ENCODE measurements at places on chromosomes 16 and 17. TPM values are rescaled to one million over a fixed set of nuclear protein-coding genes. Genes with fewer than 3 reads are reported as not detected.
A peak's percentile ranks its signal among the peaks of the same experiment; 100 is the strongest.

DNA sequence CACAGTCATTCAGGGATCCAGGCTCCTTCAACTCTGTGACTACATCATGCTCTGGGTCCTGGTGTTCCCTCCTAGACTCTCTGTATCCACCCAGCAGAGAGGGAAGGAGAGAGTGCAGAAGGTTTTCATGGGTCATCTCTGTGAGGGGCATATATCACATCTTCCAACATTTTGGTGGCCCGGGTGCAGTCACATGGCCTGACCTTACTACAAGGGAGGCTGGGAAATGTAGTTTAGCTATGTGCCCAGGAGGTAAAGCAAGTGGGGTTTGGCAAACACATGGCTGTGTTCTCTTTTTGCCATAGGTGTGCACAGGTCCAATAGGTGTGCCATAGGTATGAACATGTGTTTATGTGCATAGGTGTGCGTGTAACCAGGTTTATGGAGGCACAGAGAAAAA, 222.2 kb upstream of the EEF2KMT start:
- no peak for DNase-seq

- no peak for DNase-seq
These were observed 905.0 kb upstream of the RBFOX1 start for GRCh38 chr16:6427621-6428020.

TBX6 gene
- 2.0 TPM for total RNA-seq

- DNase-seq, result no peak
These were observed 5.1 kb upstream of the TRIM25 start for GRCh38 chr17:56918916-56919315.

DNA sequence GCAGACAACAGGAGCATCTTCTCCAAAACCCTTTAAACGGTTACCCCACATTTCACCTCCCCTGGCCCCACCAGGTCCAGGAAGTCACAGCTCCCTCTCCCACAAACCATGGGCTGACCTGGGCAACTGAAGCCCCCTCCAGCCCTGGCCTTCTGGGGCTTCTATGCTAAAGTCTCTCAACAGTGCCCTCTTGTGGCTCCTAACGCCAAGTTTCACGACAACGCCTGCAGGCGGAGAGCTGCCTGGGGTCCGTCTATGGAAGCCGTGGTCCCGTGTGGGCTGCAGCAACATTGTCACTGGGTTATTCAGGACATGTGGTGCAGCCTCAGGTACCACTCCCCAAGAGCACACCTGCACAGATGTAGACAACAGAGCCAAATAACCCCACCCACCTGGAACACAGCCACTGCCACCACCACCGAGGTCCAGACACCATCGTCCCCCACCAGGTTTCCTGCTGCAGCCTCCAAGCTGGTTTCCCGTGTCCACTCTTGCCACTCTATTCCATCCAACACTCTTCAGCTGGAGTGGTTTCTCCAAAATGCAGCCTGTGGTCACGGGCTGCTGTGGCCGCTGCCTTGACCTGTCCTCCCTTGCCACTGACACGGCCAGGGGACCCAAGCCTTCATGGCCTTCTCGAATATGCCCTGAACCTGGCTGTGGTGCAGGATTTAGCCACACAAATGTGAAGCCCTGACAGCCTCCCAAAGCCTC, 19.1 kb downstream of the C16orf95 start:
- peak; percentile 12 for DNase-seq

GRCh38 chr16:66286527-66286926, 80.0 kb upstream of the CDH5 start:
- DNase-seq, result no peak

ANKRD40CL gene
- total RNA-seq, result not detected

CAVIN1 gene
- 1.5 TPM for total RNA-seq

DNA sequence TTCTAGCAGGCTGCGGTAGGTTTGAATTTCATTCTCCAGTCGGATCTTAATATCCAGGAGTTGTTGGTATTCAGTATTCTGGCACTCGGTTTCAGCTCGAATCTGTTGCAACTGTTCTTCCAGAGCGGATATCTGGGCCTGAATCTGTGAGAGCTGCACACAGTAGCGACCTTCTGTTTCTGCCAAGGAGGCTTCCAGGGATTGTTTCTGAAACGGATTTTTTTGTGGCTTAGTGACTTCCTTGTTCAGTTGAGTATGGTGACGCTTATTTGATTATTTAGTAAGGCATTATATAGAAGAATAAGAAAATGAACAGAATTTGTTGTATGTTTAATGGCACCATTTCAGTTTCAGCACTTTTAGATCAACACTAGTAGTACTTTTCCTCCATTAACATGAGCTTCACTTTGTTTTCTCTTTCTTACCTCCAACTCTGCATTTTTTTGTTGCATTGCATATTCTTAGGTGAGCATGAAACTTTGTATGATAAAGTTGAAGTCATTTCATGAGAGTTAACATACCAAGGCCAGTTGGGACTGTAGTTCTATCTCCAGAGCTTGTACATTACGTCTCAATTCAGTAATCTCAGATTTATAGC, 2.8 kb downstream of the KRT10 start:
- no peak for DNase-seq

GRCh38 chr16:85259832-85260167, 147.5 kb upstream of the CIBAR2 start:
- no peak for DNase-seq

DNA sequence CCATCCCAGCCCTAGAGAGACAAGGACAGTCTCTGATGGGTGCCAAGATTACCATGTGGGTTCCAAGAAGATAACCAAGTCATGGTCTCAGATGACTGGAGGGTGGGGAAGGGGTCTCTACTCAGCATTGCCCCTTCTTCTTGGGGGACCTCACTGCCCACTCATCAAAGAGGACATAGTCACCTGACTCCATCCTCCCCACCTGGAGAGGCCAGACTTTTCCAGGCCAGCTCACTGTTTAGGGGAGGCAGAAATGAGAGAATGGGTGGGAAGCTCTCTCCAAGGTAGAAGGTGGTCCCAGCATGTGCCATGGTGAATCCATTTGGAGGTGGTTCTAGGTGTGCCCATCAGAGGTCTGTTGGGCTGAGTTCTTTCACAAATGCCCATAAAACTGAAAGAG, 20.7 kb upstream of the IL21R start:
- DNase-seq, result no peak

DNA sequence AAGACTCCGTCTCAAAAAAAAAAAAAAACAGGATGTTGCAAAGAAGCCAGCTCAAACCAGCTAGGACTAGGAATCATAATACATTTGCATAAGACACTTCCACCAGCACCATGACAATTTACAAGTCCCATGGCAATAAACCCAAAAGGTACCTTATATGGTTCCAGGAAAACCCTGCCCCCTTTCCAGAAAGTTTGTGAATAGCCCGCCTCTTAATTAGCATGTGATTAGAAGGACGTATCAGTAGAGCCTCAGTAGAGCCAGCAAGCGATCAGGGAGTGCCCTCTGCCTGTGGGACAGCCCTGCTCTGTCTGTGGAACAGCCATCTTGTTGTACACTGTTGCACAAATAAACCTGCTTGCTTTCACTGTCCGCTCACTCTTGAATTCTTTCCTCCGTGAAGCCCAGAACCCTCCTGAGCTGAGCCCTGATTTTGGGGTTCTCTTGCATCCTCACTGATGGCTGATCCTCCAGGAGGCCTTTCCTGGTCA, 14.0 kb downstream of the NUPR1 start:
- no peak for DNase-seq

DNA sequence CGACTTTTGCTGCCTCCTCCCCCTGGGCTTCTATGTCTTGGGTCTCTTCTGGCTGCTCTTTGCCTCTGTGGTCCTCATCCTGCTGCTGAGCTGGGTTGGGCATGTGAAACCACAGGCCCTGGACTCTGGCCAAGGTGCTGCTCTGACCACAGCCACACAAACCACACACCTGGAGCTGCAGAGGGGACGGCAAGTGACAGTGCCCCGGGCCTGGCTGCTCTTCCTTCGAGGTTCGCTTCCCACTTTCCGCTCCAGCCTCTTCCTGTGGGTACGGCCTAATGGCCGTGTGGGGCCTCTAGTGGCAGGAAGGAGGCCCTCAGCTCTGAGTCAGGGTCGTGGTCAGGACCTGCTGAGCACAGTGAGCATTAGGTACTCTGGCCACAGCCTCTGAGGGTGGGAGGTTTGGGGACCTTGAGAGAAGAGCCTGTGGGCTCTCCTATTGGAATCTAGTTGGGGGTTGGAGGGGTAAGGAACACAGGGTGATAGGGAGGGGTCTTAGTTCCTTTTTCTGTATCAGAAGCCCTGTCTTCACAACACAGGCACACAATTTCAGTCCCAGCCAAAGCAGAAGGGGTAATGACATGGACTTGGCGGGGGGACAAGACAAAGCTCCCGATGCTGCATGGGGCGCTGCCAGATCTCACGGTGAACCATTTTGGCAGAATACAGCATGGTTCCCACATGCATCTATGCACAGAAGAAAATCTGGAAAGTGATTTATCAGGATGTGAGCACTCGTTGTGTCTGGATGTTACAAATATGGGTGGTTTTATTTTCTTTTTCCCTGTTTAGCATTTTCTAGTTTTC, 2.3 kb downstream of the GP1BA start:
- DNase-seq, result no peak

- DNase-seq, result no peak
These were observed 91.5 kb downstream of the UTP18 start for GRCh38 chr17:51351890-51352289.

DNA sequence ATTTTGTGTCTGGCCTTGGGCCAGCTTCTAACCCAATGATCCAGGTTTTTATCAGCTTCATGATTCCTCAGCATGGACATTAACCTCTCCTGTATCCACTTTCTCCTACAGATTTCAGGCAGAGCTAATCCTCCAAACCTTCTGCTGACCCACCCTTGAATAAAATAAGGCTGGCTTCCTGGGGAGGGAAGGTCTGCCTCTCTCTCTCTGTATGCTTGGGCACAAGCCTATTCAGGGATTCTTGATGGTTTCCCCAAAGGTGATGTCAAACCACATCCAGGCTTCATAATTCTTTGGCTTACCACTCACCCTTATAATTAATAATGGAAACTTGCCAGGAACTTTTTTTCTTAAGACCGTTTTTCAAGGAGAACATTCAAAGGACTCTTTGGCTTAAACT, 240.1 kb downstream of the UTP18 start:
- no peak for DNase-seq

- no peak for DNase-seq
These were observed 5.8 kb upstream of the ARMC5 start for GRCh38 chr16:31453255-31454204.

- no peak for DNase-seq
These were observed 44.4 kb upstream of the ATP2A3 start for GRCh38 chr17:4008441-4009185.

DNA sequence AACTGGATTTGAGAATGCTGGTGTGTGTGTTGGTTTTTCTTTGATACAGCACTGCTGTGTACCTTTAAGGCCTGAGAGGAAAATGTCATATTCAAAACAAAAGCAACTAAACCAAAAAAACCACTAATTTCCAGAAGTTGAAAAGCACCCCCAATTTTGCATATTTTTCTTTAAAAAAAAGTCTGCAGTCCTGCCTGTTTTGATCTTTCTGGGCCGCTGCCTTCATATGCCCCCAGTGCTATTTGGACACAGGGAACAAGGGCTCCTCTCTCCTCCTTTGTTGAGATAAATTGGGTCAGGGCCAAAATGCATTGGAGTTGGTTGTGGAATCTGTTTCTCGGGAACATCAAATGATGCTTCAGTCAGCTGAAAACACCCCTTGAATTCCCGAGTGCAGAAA, 26.9 kb downstream of the GPT2 start:
- no peak for DNase-seq

- no peak for DNase-seq
These were observed 5.2 kb downstream of the CCDC102A start for GRCh38 chr16:57531253-57531575.

DNA sequence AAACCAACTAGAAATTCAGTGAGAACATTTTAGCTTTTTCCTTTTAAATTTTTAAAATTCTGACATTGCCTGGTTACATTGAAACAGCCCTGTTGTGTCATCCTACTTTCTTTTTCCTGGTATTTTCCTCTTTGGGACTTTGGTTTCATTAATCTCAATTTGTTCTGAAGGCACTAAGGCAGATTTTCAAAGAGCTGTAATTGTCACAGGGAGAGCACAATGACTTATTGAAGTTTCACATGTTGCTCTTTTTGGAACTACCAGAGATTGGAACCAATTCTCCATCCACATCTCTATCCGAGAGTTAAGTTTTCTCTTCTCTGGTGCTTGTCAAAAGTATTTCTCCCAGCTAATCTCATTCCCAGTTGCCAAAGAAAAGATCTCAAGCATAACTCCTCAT, 144.7 kb upstream of the TBX2 start:
- DNase-seq, result no peak

DNA sequence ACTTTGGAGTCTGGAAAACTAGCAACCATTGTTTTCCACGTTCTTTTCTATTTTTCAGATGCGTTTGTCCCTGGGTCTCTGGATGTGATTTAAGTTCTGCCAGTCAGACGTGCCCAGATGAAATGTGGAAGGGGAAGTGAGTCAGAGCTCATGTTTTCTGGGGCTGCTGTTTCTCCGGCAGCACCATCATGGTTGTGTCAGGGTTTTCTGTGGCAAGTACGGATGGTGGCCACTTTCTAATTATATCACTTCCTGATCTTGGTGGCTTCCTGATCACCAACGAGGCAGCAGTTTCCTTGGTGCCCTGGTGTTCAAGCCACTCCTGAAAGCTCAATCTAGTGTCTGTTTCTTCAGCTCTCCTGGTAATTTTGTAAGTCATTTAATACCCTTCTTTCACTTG, 31.4 kb upstream of the PMFBP1 start:
- DNase-seq, result peak; percentile 2

- no peak for DNase-seq
These were observed 22.1 kb downstream of the HIC1 start for GRCh38 chr17:2077040-2077439.

DNA sequence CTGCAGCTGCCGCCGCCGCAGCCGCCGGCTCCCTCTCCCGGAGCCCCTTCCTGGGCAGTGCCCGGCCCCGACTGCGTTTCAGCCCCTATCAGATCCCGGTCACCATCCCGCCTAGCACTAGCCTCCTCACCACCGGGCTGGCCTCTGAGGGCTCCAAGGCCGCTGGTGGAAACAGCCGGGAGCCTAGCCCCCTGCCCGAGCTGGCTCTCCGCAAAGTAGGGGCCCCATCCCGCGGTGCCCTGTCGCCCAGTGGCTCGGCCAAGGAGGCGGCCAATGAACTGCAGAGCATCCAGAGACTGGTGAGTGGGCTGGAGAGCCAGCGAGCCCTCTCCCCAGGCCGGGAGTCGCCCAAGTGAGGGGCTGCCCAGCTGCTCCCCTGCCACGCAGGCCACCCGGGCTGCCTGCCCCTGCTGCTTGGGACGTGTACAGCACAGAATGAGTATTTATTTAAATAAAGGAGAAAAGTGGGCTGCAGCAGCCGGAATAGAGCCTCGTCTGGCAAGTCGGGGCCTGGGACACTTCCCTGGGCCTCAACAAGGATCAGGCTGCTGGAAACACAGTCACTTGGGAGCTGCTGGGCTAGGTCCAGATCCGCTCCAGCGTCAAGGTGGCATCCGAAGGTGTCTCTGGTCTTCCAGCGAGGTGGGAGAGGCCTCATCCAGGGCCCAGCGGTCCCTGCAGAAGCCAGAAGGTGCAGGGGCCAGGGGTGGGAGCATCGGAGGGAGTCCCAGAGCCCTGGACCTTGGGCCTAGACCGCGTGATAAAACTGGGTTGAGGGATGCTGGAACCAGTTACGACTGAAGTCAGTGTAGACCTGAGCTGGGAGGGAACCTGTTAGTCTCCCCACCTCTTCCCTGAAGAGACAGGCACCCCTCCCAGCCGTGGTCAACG, 8.8 kb downstream of the TBX2 start:
- no peak for DNase-seq

CCL7 gene
- not detected for total RNA-seq
